Retinal pigment epithelial cell (primary cell): ENCODE measurements at places on chromosomes 2 and 18.

DNA sequence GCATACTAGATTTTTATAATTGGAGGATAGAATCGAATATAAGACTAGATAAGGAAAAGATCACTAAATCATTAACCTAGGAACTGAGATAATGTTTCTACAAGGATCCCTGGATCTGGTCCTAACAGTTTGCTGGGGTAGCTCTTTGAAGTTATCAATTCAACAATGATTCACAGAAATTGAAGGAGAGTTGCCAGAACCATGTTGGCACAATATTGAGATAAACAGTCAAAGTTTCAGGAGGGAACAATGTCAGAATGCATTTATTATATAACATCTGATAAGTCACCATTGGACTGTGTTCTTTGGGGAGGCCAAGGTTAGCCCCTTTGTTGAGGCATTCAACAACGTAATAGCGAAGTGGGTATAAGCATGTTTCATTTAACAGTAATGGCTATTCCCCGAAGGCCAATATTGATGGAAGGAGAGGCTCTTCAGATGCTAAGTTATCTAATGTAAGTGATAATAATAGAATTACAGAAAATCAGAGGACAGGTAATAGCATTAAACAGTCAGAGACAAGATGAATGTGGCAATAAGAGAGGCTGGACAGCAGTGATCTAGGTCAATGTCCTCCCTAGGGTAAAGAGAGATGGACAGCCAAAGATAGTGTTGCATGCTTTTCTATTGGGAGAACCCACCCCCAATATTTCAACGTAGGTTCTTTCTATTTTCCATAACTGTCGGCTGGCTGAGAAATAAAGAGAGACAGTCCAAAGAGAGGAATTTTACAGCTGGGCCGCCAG lies 604.8 kb upstream of the GYPC start:
- no peak for DNase-seq

- no peak for DNase-seq
Observed at GRCh38 chr18:67068608-67069007, 447.9 kb downstream of the DSEL start.

GRCh38 chr2:109497911-109498870 lies 115.6 kb downstream of the SEPTIN10 start:
- no peak for DNase-seq

- no peak for DNase-seq
Observed at GRCh38 chr2:238643400-238643907, 204.4 kb upstream of the TWIST2 start.

- DNase-seq = no peak
Observed at GRCh38 chr2:128356127-128356526, 37.5 kb upstream of the HS6ST1 start.
